ENCODE measurements at places on chromosomes 16 and 17. TPM values are rescaled to one million over a fixed set of nuclear protein-coding genes. Genes with fewer than 3 reads are reported as not detected.
A peak's percentile ranks its signal among the peaks of the same experiment; 100 is the strongest.

Gene RHBDL1
- 3.5 TPM for total RNA-seq

Gene GRAP
- not detected for total RNA-seq

Gene KRTAP1-5
- not detected for total RNA-seq

Gene WFIKKN1
- total RNA-seq, result 0.47 TPM

Gene BIRC5
- total RNA-seq, result 10.9 TPM

Gene CDH3
- total RNA-seq, result 1.1 TPM

Gene KRTAP16-1
- not detected for total RNA-seq

Gene ABCC11
- total RNA-seq, result 0.44 TPM

- H3K27ac ChIP-seq, result no peak overlapping the region
- H3K4me3 ChIP-seq, result no peak overlapping the region
- no peak for DNase-seq
- H3K27me3 ChIP-seq, result no peaks in the 10 kb centered on the region
- peaks cover 45% of the 10 kb centered on the region for H3K36me3 ChIP-seq
Observed at GRCh38 chr17:32936186-32936893, 8.4 kb downstream of the TMEM98 start.

GRCh38 chr17:4208238-4208637 lies 55.5 kb downstream of the ANKFY1 start:
- peaks cover 19% of the 10 kb centered on the region for H3K36me3 ChIP-seq
- no peak overlapping the region for H3K4me3 ChIP-seq
- peak overlapping the region; percentile 88 for H3K27ac ChIP-seq
- H3K4me1 ChIP-seq, result peaks cover 62% of the 10 kb centered on the region
- DNase-seq, result no peak

- no peak for DNase-seq
- peaks cover 2% of the 10 kb centered on the region for H3K36me3 ChIP-seq
Observed at GRCh38 chr17:73436954-73437353, 125.2 kb upstream of the CDC42EP4 start.

- peak; percentile 63 for DNase-seq
- H3K27ac ChIP-seq, result no peak overlapping the region
- no peak overlapping the region for H3K4me3 ChIP-seq
- peaks cover 27% of the 10 kb centered on the region for H3K4me1 ChIP-seq
- peaks cover 14% of the 10 kb centered on the region for H3K27me3 ChIP-seq
Observed at GRCh38 chr17:39742856-39743436, 5.2 kb downstream of the GRB7 start.
